GM23338 (cell line): ENCODE measurements at places on chromosomes 5 and 9. TPM values are rescaled to one million over a fixed set of nuclear protein-coding genes. Genes with fewer than 3 reads are reported as not detected.

- H3K27ac ChIP-seq: no peak overlapping the region
- DNase-seq: no peak
- no peak overlapping the region for H3K4me3 ChIP-seq
- no peaks in the 10 kb centered on the region for H3K36me3 ChIP-seq
- H3K27me3 ChIP-seq: no peaks in the 10 kb centered on the region
These were observed 2.0 kb upstream of the RNF14 start for GRCh38 chr5:141966963-141967333.

- no peaks in the 10 kb centered on the region for H3K27me3 ChIP-seq
- no peak overlapping the region for H3K27ac ChIP-seq
These were observed 372.0 kb upstream of the KIF2A start for GRCh38 chr5:61933787-61934626.

GRCh38 chr9:106954974-106955850, 92.2 kb downstream of the ZNF462 start:
- peaks cover 19% of the 10 kb centered on the region for H3K36me3 ChIP-seq
- peaks cover 9% of the 10 kb centered on the region for H3K4me1 ChIP-seq
- H3K4me3 ChIP-seq: no peak overlapping the region

GRCh38 chr5:10343486-10343885, 10.0 kb upstream of the MARCHF6 start:
- H3K4me3 ChIP-seq: no peak overlapping the region
- no peaks in the 10 kb centered on the region for H3K27me3 ChIP-seq

GRCh38 chr9:132602207-132602606, 19.8 kb downstream of the BARHL1 start:
- H3K36me3 ChIP-seq: no peaks in the 10 kb centered on the region; the same call in 1 of the 2 replicates
- H3K4me3 ChIP-seq: no peak overlapping the region
- no peaks in the 10 kb centered on the region for H3K4me1 ChIP-seq
- no peaks in the 10 kb centered on the region for H3K27me3 ChIP-seq

- peaks cover 9% of the 10 kb centered on the region; the same call in 1 of the 2 replicates for H3K4me1 ChIP-seq
- H3K4me3 ChIP-seq: no peak overlapping the region
- no peak overlapping the region for H3K27ac ChIP-seq
- H3K36me3 ChIP-seq: no peaks in the 10 kb centered on the region
- DNase-seq: no peak
These were observed 20.2 kb upstream of the BARHL1 start for GRCh38 chr9:132562306-132562573.

- no peaks in the 10 kb centered on the region for H3K4me1 ChIP-seq
- no peaks in the 10 kb centered on the region for H3K36me3 ChIP-seq
- no peaks in the 10 kb centered on the region for H3K27me3 ChIP-seq
- no peak overlapping the region for H3K27ac ChIP-seq
- DNase-seq: no peak
These were observed 21.1 kb downstream of the RALGDS start for GRCh38 chr9:133099726-133100505.

- no peak overlapping the region for H3K4me3 ChIP-seq
- H3K27ac ChIP-seq: no peak overlapping the region
- no peaks in the 10 kb centered on the region; the same call in 1 of the 2 replicates for H3K4me1 ChIP-seq
- H3K27me3 ChIP-seq: peaks cover 15% of the 10 kb centered on the region
These were observed 5.5 kb upstream of the SLC46A2 start for GRCh38 chr9:112896131-112896530.

DNA sequence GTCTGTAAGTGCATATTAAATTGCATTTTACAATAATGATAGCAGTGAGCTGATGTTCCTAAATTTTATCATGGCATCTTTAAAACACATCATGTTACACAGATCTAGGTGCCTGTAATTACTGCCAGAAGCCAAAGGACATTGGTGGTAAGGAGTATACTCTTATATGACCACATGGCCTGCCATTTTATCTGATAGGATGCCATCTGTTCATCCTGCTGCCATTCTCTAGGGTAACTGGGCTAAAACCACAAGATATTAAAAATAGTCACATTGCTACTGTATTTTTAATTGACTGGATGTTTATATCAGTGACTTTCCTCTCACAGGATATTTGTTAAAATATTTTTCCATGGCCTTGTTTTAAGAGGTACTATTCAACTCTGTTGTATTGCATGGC, 53.1 kb downstream of the HCN1 start:
- H3K27me3 ChIP-seq: no peaks in the 10 kb centered on the region

GRCh38 chr9:80796632-80797031, 892.7 kb downstream of the TLE1 start:
- no peaks in the 10 kb centered on the region for H3K27me3 ChIP-seq
- no peaks in the 10 kb centered on the region for H3K36me3 ChIP-seq
- H3K4me3 ChIP-seq: no peak overlapping the region

DNA sequence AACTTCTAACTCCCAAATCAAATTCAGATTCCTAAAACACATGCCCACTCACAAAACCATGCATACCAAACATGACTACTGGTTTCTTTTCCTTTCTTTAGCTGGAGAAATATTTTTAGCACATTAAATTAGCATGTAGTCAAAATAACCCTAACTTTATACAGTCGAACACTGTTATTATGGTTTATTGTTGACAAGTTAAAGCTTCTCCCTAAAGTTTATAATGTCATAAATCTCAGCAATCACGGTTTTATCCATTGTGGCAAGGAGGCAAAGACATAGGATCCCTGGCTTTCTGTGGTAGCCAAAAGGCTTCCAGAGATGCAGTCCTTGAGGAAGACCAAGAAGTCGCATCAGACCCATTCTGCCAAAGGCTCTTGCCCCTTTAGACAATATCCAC, 27.5 kb downstream of the ARL15 start:
- H3K4me3 ChIP-seq: no peak overlapping the region
- no peaks in the 10 kb centered on the region for H3K27me3 ChIP-seq
- no peak overlapping the region for H3K27ac ChIP-seq
- H3K4me1 ChIP-seq: peaks cover 18% of the 10 kb centered on the region
- no peak for DNase-seq

DNA sequence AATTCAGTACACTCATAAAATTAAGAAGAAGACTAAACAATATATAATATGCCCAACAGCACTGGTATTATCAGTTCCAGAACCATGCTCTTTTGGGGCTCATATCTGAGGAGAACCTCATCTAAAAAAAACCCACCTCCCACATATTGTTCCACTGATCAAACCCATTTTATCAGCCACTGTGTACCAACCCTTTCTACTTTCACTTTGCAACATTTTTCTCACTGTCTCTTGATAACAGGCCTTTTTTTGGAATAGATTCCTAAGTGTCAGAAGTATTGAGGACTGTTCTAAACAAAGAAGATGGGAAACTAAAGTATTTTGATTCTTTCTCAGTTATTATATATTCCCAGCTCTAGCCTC, 173.2 kb downstream of the GABRB2 start:
- H3K27ac ChIP-seq: no peak overlapping the region
- no peak overlapping the region for H3K4me3 ChIP-seq
- peaks cover 4% of the 10 kb centered on the region; the same call in 1 of the 2 replicates for H3K4me1 ChIP-seq

- H3K4me1 ChIP-seq: no peaks in the 10 kb centered on the region
- H3K36me3 ChIP-seq: no peaks in the 10 kb centered on the region
- DNase-seq: no peak
- no peak overlapping the region for H3K4me3 ChIP-seq
These were observed 767 bp upstream of the ZDHHC11 start for GRCh38 chr5:851553-851952.

DNA sequence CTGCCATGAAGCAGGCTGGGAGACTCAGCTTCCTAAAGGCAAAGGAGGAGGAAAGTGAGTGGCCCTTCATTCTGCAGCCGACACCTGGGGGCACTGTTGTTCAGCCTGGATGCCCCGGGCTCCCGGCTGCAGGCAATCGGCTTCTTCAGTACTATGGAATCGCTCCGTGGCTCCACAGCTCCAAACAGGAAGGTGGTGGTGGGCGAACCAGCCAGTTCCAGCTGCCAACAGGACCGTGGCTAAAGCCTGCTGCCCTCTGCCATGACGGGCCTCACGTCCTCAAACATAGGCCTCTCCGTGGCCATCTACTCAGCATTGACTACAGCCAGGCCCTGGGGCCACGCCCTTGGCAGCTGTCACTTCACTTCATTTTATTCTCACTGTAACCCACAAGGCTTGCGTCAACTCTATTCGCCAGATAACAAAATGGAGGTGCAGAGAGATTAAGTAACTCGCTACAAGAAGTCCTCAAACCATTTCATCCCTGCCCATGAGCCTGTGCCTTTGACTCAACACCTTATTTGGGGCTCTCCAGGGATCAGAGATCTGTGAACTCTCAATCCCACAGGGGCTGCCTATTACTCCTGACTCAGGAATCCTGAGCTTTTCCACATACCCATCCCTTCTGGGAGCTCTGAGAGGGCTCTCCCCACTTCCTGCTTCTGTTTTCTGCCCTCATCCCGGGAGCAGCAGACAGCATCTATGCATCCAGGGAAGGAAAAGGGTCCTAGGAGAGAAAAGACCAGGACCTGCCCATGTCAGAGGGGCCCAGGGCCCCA, 38.0 kb downstream of the PAX5 start:
- H3K4me1 ChIP-seq: peaks cover 17% of the 10 kb centered on the region; the same call in 1 of the 2 replicates
- peak overlapping the region; percentile 41 for H3K4me3 ChIP-seq
- H3K36me3 ChIP-seq: no peaks in the 10 kb centered on the region; the same call in 1 of the 2 replicates
- no peak overlapping the region for H3K27ac ChIP-seq
- H3K27me3 ChIP-seq: peaks cover 48% of the 10 kb centered on the region

DNA sequence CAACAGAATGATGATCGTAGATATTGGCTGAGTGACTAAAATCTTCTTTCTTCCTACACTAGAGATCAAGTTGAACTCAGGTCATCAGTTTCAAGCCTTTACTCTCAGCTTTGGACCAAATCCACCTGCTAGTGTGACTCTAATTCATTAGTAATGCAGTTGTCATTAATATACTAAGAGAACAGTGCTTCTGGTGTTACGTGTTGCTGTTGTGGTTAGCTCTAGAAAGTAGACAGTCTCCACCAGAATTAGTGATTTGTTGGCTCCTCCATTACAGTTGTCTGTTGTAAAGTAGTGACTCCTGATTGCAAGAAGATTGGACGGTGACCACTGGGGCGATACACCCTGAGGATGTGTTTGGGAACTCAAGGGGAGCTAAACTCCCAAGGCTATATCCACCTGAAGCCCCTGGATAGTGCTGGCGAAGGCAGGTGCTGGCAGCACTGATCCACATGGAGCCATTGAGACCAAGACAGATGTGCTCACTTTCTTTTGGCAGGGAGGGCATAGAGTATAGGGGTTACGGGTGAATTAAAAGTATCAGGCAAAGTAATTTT, 3.1 kb downstream of the CAMK4 start:
- peaks cover 29% of the 10 kb centered on the region for H3K27me3 ChIP-seq
- H3K27ac ChIP-seq: no peak overlapping the region
- no peaks in the 10 kb centered on the region for H3K36me3 ChIP-seq
- no peak overlapping the region for H3K4me3 ChIP-seq
- H3K4me1 ChIP-seq: peaks cover 10% of the 10 kb centered on the region; the same call in 1 of the 2 replicates
- DNase-seq: no peak

DNA sequence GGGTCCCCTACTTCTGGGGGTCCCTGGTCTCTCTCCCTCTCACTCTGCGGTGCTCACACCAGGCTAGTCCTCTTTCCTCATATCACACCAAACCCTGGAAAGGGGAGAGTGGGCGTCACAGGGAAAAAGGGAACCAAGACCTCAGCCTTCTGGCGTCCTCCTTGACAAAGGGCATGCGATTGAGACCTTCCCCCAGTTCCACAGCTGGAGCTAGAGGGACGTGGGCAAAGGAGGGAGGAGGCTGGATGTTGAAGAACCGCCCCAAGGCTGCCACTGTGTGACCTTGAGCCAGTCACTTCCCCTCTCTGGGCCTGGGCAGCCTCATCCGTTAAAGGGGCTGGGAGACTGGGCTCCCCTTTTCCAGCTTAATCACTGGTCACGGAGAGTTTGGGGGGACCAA, 18.5 kb upstream of the TOR2A start:
- H3K27ac ChIP-seq: no peak overlapping the region
- DNase-seq: no peak
- peaks cover 14% of the 10 kb centered on the region for H3K27me3 ChIP-seq
- no peaks in the 10 kb centered on the region for H3K36me3 ChIP-seq

GRCh38 chr9:133685653-133686609, 49.8 kb downstream of the DBH start:
- no peak for DNase-seq
- no peak overlapping the region for H3K4me3 ChIP-seq
- no peak overlapping the region for H3K27ac ChIP-seq

GRCh38 chr5:37710965-37711364, 128.9 kb downstream of the GDNF start:
- H3K4me3 ChIP-seq: no peak overlapping the region
- H3K36me3 ChIP-seq: no peaks in the 10 kb centered on the region
- H3K27me3 ChIP-seq: no peaks in the 10 kb centered on the region
- no peak for DNase-seq

DNA sequence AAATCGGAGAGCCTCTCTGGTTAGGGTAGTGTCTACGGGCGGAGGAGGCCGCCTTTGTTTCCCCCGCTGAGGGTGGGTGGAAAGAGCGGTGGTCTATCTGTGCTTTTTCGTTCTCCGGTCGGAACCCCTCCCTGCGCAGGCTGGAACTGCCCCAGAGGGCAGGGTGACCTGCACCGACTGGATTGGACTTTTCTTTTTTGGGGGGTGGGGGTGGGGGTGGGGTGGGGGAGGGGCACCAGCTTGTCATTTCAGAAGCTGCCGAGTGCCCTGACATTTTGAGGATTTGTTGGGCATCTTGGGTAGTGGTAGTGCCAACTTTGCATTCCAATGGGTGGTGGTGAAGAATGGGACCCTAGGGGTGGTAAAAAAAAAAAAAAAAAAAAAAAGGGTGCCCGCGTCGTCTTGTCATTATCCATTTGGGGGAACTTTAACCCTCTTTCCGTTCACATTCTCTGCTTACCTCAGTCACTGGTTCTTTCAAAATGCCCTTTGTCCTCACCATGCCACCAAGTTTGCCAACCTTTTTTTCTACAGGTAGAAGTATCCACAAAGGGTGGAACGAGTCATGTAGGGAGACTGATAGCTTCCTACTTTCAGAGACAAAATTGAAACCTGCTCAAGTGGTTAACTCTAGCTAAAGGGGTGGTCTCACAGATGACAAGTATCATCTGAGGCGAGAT, 1.3 kb downstream of the UBE2R2 start:
- peak overlapping the region; percentile 61 for H3K4me3 ChIP-seq
- H3K27me3 ChIP-seq: no peaks in the 10 kb centered on the region
- H3K27ac ChIP-seq: 0 out of 2 replicates have a peak overlapping the region, but pooled peaks have one; percentile 96
- no peak for DNase-seq
- no peaks in the 10 kb centered on the region for H3K36me3 ChIP-seq
- peaks cover 24% of the 10 kb centered on the region for H3K4me1 ChIP-seq

PLAC8L1 gene
- total RNA-seq: not detected in 2 replicates

TAF11L5 gene
- not detected in 2 replicates for total RNA-seq

CLPTM1L gene
- total RNA-seq: 110 and 142 TPM in 2 replicates

CD14 gene
- not detected in 2 replicates for total RNA-seq

OTP gene
- total RNA-seq: not detected in 2 replicates

FAM153A gene
- not detected in 2 replicates for total RNA-seq

RGMB gene
- 34.1 and 34.3 TPM in 2 replicates for total RNA-seq

KIF27 gene
- 3.3 and 3.9 TPM in 2 replicates for total RNA-seq

INSL4 gene
- not detected in 2 replicates for total RNA-seq

LRRC26 gene
- total RNA-seq: 0.16 and 0.21 TPM in 2 replicates

PFN3 gene
- total RNA-seq: 1.9 TPM in 1 of 2 replicates, not detected in the other

PHF24 gene
- total RNA-seq: 0.14 and 0.19 TPM in 2 replicates

GAS1 gene
- 6.1 and 7.7 TPM in 2 replicates for total RNA-seq

ZBTB43 gene
- total RNA-seq: 11.8 and 12.7 TPM in 2 replicates

IRX2 gene
- total RNA-seq: 15.8 and 25.3 TPM in 2 replicates
